NCI-H2081 (cell line): ENCODE measurements at places on chromosomes 7 and 10.
A peak's percentile ranks its signal among the peaks of the same experiment; 100 is the strongest.

- DNase-seq, result peak; percentile 93
These were observed at the start of gene PPRC1 for GRCh38 chr10:102132563-102133372. TSS of gene PPRC1 (plus strand) at chr10:102133040. CDS start at chr10:102133069, 29 bp downstream.

- no peak for DNase-seq
These were observed 48.3 kb upstream of the HHEX start for GRCh38 chr10:92641492-92641891.

GRCh38 chr10:28250782-28251181, 52.1 kb downstream of the MPP7 start:
- DNase-seq, result no peak

- peak; percentile 97 for DNase-seq
These were observed 24.4 kb downstream of the CACNA2D1 start for GRCh38 chr7:82419200-82419599.

DNA sequence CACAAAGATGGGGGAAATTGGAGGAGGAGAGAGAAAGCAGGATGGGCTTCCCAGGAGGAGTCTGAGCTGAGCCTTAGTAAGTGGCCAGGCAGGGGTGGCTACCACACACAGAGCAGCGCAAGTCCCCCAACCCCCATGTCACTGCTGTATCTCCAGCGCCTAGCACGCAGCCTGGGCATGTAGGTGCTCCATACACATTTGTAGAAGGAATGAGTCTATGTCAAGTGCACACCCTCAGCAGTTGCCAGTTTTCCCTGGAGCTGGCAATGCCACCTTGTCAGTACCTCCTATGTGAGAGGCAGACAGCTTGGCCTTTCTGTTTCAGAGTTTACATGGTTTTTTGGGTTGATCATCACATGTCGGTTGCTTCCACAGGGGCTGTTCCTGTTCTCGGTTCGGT, 116.1 kb downstream of the CLEC2L start:
- DNase-seq, result no peak

- DNase-seq, result peak; percentile 28
These were observed 27.8 kb downstream of the NKX2-3 start for GRCh38 chr10:99560277-99561126.

DNA sequence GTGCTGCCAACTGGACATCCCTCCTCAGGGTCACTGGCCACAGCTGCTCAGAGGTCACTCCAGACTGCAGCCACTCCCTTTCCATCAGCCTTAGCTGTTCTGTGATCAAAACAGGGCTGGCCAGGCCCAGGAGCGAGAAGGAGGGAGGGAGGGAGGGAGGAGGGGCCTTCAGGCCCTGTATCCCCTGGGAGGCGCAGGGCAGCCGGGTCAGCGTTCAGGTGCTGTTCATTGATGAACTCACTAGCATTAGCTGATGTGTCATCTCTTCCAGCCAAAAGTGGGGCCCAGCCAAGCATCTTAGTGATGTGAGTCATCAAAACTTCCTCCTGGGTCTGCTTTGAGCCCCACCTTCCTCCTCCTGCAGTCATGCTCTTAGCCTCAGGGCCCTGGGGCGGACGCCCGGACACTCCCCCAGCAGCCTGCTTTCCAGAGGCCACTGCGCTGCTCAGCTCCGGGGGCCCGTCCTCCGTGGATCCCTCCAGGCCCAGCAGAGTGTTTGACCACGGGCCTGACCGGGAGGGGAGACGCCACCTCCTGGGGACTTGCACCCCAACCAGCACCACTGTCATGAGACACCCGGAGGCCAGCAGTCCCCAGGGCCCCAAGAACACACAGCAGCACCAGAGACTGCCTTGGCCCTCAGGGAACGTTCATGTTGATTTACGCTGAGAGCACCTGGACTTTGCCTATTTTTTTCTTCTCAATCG, 149.2 kb downstream of the PRKAG2 start:
- no peak for DNase-seq

GRCh38 chr10:33800986-33801385, 466.5 kb upstream of the NRP1 start:
- no peak for DNase-seq

GRCh38 chr10:31625566-31625965, 303.1 kb downstream of the ARHGAP12 start:
- no peak for DNase-seq

DNA sequence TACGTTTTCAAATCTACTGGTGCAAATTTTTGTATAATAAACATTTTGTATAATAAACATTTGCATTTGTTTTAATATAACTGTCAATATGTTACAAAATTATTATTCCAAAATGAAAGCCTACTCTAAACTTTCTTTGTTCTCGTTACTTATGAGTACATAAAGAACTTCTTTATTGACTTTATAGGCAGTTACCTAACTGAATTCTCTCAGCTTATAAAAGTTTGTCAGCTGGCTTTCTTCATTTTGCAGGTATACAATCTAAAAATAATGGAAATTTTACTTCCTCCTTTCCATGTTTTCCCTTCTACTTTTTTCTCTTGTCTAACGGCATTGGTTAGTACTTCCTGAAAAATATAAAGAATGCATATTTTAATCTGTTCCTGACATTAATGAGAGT, 137.1 kb downstream of the CHCHD3 start:
- DNase-seq, result no peak

GRCh38 chr7:70044981-70045380, 446.7 kb downstream of the AUTS2 start:
- DNase-seq, result no peak

GRCh38 chr7:44764081-44764480, 15.4 kb downstream of the ZMIZ2 start:
- DNase-seq, result no peak

DNA sequence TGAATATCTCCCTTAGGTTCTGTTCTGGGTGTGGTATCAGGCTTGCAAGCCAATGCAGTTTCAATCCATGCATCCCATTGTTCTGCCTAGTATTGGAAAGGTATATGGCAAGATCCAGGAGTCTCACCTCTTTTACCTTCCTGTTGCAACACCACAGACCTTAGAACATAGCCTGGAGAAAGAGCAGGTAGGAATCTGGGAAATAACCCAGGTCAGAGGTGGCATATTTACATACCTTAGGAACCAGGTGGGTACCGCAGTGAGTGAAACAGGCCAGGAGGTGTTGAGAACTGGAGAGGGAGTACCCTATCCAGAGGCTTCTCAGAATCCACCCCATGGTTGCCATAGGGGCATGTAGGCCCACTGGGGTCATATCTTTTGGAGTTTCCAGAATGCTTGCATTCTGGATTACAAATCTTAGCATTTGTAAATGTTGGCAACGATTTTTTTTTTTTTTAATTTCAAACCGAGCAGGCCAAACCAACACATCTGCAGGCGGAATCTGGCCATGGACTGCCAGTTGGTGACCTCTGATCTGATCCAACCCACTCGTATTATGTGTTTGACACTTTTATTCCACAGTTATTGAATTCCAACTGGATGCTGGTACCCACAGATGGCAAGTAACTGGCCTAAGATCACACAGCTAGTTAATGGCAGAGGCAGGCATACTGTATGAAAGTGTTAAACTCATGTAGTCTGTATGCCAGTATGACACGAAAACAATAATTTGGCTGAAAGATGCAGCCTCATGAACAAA, 180.3 kb upstream of the TCF7L2 start:
- no peak for DNase-seq

DNA sequence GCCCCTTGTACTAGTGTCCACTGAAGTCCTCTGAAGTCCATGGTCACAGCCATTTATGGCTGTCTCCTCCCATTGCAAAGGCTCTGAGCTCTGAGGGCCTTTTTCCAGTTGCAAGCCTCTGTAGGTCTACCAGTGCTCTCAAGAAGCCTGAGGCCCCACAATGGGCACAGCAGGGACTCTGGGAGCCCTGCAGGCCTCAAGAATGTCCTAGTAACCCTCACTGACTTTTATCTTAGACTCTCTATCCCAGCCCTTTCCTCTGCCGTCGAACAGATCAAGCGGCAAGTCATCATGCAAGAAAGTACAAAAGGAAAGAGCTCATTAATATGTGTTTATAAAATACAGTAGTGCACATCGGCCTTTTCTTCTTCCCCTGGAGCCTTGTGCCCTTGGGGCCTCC, 23.4 kb downstream of the VWA2 start:
- no peak for DNase-seq

GRCh38 chr10:54441275-54441674, 359.8 kb downstream of the PCDH15 start:
- no peak for DNase-seq

GRCh38 chr7:133369130-133369529, 116.3 kb downstream of the EXOC4 start:
- DNase-seq, result no peak

GRCh38 chr10:18271491-18271890, 131.3 kb downstream of the CACNB2 start:
- no peak for DNase-seq

DNA sequence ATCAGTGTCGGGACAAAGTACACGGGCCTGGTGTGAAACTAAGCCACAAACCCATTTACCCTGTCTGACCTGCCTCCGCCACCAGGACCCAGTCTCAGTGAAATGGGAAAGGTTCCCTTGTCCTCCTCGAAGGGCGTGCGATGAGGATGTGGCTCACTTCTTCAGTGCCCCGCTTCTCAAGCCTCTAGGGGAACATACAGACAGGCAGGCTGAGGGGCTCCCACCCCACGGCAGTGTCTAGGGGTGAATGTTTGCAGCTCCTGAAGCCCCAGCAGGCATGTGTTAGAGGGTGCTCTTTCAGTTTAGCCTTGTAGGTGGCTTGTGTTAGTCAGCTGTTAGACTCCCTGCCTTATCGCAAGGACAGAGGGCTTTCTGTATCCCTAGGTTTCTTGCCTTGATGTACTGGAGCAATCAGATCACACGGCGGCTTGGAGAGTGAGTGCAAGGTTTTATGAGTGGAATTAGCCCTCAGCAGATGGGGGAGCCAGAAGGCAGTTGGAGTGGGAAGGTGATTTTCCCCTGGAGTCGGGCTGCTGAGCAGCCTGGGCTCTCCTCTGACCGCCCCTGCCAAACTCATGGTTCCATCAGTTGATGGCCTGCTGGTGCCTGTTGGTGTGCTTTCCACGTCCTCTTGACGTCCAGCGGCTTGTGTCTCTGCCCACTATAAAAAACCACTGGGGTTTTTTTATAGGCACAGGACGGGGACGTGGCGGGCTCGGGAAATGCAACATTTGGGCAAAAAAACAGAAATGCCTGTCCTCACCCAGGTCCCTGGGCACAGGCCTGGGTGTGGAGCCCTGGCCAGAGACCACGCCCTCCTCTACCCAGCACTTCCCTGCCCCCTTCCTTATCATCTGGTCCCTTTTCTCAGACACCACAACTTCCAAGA, 759 bp downstream of the NUDT1 start:
- DNase-seq, result no peak

- DNase-seq, result no peak
These were observed 10.3 kb downstream of the GLCCI1 start for GRCh38 chr7:7978860-7979259.

GRCh38 chr10:110574420-110574819, 6.9 kb downstream of the SMC3 start:
- no peak for DNase-seq

DNA sequence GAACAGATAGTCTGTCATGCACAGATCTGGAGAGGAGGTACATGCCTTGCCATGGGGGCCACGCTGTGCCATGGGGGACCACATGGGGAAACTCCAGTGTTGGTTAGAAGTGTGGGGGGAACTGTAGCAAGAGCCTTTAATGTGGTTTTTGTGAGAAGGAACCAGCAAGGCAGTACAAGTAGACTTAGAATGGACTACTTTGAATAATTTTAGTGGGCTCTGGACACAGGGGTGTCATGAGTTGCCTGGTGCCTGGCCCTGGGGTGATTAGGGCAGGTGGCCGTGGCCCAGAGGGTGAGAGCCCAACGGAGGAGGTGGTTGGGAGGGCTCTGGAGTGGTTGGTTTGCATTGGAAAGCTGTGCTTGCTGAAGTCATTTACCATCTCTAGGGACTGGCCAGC, 77.2 kb downstream of the CXCL12 start:
- no peak for DNase-seq

DNA sequence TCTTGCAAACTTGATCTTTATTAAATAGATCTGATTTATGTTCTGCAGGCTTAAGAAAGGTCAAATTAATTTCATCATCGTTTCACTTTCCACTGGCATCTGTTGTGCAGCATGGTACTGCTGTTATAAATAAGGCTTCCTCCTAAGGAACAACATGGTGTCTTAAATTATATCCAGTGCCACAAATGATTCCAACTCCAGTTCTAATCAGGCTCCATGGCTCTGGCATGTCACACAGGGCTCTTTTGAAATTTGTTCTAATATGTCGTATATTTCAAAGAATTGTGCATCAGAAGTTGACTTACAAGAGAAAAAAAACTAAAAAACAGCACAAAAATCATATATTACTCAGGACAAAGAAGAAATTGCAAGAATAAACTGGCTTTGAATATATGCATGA, 1090.8 kb upstream of the CELF2 start:
- no peak for DNase-seq

DNA sequence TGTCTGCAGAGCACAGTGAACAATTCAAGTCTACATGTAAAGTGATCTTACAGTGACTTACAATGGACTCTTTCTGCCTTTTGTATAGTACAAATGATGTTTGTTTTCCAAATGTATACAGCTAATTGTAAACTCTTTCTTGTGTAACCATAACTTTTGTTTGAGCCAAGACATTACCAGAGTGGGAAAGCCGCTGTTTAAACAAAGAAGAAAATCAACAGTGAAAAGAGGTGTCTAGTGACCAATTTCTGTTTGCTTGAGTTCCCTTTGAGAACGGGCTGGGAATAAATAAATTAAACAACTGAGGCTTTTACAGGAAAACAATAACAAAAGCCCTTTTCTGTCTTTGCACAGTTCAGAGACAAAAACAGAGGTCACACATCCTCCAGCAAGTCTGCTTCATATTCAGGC, 1163.4 kb downstream of the CNTNAP2 start:
- DNase-seq, result peak; percentile 90

DNA sequence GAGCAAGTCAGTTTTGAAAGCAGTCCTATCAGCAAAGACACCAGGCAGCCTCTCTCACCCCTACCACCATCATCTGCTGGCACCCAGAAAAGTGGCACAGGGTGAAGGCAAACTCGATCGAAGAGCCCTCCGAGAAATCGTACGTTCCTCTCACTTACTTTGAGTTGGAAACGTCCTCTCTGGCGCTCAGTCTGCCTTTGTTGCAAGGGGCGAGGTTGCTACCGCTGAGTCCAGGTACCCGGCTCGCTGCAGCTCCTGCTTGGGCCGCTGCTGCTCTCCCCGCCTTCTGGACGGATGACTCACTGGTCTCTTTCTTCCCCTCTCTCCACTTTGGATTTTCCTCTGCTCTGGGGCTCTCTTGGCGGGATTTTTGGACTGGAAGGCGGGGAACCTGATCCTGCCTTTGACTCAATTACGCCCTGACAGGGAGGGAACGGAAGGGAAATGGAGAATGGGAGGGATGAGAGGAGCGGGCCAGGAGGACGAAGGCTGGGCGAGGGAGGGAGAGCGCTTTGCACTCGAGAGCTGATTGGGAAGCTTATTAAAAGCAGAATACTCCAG, at the start of gene PTN:
TSS of gene PTN (minus strand) at position 453 of the 561 bp plus-strand sequence. CDS start 88,760 bp downstream, outside the sequence.
- DNase-seq, result peak; percentile 33

GRCh38 chr7:24945899-24946298, 34.1 kb downstream of the OSBPL3 start:
- no peak for DNase-seq

DNA sequence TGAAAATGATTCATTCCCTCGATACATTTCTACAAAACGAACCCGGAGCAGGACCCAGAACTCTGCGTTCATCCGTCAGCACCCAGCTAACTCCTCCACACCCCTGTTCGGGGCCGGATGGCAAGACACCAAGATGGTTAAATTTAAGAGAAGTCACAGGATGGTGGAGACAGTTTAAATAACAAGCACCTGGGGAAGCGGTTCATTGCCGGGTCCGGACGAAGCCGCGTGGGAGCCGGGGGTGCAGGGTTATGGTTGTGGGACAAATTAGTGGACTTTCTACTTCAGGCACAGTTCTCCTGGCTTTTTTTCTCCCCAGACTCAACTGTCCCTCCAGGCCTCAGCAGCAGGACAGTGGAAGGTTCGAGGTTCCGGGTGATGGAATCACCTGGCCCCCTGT, 45.4 kb downstream of the ASB13 start:
- DNase-seq, result no peak
